Choroid plexus epithelial cell (primary cell): ENCODE measurements at places on chromosomes 1 and 21.

GRCh38 chr1:155105604-155106011, 22.1 kb upstream of the EFNA1 start:
- DNase-seq: peak; percentile 71

DNA sequence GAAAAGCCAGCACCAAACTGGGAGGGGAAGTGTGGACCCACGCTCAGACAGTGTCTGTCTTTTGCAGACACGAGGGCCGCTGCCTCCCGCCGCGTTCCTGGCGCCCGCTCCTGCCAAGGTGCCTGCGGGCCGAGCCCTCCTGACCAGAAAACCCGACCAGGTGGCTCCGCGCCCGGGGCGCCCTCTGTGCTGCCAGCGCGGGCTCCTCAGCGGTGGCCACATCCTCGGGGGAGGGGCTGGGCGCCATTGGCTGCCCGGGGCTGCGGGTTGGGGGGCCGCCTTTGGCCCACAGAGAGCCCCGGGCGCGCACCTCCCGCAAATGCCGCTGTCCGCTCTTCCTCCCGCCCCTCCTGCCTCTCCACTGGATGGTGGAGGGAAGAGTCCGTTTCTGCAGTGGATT, 22.4 kb upstream of the TRNAU1AP start:
- no peak for DNase-seq

GRCh38 chr1:6280761-6281451, 20.0 kb upstream of the GPR153 start:
- DNase-seq: no peak

DNA sequence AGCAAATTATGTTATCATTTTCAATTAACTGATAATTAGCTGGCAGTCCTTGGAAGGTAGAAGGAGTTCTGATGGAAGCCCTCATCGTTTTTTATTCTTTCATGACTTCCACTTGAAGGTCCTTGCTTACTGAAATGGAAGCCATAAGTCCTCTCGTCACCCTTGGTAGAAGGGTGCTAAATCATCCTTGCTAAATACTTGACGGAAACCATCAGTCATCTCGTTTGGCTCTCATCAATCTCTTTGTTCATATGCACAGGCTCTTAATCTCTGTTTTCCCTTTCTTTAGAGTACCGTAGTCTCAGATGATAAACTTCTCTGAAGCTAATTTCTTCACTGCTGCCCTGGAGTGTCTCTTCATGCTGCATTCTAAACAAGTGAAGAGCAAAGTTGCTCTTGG, 34.5 kb downstream of the UCK2 start:
- DNase-seq: no peak

GRCh38 chr1:107926436-107927080, 38.4 kb downstream of the VAV3 start:
- peak; percentile 37 for DNase-seq

DNA sequence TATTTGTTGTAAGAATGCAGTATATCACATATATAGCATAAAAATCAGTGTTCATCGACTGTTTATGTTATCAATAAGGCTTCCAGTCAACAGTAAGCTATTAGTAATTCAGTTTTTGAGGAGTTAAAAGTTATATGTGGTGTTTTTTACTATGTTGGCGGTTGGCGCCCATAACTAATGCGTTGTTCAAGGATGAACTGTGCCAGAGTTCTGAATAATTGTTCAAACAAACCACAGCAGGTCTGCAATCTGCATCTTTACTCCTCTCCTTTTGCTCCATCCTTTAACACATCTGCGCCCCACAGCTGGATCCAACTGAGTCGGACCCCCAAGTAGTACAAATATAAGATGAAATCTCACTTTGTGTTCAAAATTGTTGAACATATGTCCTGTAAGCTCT, 836.1 kb downstream of the LTN1 start:
- DNase-seq: no peak

DNA sequence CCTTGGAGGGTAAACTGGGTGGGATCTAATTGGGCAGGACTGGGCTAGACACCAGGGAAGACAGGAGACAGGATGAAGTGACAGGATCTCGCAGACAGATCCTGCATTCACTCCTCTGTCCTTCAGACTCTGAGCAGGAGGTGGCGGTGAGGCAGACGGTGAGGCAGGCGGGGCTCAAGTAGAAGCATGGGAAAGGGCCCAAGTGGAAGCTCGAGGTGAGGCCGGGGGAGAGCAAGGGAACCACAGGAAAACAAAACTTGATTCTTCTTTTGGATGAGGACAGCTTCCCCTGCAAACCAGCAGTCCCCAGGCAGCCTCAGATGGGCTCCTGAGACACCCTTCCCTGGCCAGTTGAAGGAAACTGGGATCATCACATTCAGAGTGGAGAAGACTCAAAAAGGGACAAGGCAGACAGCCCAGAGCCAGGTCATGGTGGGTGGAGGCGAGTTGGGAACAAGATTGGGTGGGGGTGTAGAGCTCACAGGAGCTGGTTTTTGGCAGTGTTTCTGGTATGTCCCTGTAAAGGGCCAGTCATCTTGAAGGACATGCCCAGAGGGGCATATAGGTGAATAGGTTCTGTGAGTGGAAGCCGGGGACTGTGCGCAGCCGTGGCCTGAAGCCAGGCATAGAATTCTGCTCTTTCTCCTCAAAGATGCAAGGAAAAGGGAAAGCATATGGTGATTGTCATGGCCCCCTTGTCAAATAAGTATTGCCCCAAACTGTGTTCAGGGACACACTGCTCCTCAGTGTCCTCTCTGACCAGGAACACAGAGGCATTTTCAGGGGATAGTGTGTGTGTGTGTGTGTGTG, 18.0 kb downstream of the INKA2 start:
- no peak for DNase-seq

DNA sequence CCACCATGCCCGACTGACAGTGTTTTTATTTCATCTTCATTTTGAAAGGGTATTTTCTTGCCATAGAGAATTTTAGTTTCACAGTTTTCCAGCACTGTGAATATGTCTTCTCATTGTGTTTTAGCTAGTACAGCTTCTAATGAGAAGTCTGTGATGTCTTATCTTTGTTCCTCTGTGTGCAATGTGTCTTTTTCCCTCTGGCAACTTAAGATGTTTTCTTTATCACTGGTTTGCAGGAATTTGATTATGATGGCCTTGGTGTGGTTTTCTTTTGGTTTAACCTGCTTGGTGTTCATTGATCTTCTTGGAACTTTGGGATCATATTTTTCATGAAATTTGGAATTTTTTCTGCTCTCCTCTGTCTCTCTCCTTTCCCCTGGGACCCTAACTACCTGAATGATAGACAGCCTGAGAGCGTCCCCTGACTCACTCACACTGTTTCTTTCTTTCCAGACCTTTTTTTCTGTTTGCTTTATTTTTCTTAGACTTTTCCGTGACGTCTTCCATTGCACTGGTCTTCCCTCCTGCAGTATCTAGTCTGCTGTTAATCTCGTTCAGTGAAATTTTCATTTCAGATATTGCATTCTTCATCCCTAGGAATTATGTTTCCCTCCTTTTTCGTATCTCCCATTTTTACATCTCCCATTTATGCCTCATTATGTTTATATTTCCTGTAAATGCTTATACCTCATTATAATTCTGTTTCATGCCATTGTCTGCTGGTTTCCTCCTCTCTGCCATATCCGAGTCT, 48.5 kb downstream of the PDE9A start:
- no peak for DNase-seq

DNA sequence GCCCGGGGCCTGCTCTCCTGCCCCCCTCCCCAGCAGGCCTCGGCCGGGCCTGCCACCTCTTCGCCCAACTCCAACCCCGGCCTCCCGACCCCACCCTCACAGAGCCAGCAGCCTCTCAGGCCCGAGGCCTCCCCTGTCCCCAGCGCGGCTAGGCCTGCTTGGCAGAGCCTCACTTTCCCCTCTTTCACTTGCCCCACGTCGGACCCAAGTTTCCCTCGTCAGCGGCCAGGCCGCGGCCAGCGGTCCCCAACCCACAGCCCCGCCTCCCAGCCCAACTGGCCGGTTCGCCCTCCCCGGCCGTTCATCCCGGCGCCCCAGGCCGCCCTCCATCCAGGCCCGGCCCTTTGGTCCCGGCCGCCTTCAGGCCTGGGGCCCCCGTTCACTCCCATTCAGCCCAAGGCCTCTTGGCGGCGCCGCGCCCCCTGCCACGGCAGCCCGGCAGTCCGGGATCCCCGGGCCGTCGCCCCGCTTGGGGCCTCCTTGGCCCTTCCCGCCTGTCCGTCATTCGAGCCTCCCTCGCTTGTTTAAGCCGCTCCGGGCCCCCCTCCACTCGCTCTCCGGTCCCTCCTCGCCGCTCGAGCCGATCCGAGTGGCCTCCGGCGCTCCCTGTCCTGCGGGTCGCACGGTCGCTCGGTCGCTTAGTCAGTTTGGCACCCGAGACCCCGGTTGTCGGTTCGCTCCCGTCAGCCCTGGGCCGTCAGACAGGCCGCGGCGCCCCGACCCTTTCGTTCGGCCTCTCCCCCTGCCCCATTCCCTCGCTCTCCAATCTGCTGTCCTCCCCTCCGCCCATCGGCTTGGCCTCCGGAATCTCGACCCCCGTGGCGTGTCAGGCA, 1.4 kb downstream of the LRRC41 start:
- peak; percentile 70 for DNase-seq

DNA sequence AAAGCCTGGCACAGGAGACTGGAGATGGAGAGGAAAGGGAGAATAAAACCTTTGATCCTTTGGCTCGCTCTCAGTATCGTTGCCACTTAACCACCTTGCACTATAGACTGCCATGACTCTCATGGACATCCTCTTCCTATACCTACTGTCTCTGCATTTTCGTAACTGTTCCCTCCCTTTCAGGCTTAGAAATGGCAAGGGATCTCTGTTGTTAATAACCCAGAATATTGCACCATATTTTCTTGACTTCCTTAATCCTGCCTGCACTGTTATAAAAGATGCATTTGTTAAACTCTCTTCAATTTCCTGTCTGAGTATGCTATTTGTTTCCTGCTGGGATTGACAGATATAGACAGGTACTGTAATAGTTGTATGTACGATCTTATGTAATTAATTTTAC, 38.6 kb downstream of the CYYR1 start:
- no peak for DNase-seq

DNA sequence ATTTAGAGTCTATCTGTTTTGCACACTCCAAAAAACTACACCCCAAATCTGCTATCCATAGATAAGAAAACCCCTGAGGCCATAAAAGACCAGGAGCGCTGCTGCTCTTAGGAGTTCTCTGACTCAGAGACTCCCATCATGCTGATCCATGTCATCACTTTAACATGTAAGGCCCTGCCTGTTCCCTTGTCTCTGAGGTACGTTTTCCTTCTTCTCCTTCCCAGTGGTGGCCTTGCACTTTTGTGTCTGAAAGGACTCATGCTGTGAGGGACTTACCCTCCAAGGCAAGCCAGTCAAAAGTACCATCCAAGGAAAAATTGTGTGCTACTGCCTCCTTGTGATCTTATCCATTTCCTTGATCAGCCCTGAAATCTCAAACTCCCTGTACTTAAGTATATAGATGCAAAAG, 427.4 kb upstream of the NCAM2 start:
- peak; percentile 37 for DNase-seq

DNA sequence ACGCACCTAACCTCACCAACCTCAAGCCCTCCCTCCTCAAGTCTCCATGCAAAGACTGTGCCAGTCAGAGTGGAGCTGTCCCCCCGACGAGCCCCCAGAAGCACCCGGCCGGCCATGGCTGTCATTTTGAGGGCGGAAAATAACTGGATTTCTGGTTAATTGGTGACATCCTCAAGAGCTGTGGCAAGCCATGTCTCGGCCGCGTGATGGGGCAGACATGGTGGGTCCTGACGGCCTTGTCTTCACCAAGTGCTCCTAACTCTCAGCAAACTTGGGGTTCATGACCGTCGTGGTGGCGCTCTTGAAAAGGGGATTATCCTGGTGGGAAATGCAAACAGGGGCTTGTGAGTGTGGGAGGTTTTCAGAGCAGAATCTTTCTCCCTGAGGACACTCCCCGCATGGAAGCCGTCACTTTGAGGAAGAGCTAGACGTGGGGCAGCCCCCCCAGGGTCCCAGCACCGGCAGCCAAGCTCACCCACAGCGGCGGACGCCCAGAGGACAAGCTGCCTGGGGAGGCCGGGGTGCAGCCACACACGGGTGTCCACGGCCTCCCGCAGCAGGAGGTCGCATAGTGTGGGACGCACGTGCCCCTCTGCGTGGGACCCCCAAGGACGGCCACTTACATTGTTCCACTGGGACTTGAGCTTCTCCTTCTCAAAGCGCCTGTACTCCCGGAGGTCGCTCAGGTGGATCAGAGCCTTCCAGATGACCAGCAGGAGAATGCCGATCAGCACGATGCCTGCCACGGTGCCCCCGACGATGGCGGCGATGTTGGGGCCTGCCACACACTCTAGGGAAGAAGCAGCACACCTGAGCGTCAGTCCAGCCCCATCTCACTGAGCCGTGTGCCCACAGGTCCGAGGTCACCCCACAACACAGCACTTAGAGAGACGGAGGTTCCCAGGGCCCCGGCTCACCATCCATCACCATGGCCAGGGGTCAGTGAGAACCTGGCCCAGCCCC, 12.9 kb upstream of the PTTG1IP start:
- DNase-seq: no peak

- DNase-seq: peak; percentile 99
Measured at GRCh38 chr1:29202584-29203340, 21.1 kb upstream of the SRSF4 start.

- no peak for DNase-seq
Measured at GRCh38 chr1:26543462-26543861, 13.9 kb downstream of the RPS6KA1 start.

DNA sequence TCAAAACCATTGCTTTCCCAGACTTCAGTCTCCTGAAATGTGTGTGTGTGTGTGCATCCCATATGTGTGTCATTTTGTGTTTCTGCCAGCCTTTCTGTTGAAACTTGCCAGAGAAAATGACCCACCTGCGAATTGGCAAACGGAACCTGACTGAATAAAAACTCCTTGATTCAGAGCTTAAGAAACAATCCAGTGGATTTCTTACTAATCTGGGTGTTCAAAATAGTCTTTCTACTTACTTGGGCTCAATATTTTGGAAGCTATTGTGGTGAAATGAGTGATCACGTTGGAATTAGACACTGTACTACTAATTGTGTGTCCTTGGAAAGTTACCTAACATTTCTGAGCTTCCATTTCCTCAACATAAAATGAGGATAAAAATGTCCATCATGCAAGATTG, 138.9 kb upstream of the ERG start:
- DNase-seq: no peak

- peak; percentile 83 for DNase-seq
Measured at GRCh38 chr1:206766251-206766856, 4.2 kb upstream of the IL19 start.

DNA sequence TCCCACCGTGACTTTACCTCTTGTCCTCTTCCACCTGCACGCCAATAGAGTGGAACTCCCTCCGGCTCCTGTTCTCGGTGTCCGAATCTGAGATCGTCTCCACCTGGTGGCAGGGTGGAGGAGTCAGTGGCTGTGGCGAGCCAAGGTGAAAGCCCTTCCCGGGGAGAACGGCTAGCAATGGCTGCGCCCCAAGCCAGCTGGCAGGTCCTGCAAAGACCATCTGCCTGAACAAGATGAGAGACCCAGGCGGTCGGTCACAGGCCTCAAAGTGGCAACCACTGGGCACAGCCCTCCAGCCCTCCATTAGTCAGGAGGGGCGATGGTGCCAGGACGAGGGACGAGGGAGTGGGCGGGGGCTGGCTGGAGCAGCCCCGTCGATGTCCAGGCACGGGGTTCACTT, 25.4 kb upstream of the SMIM12 start:
- no peak for DNase-seq

GRCh38 chr1:23556635-23557470, 2.4 kb downstream of the ID3 start:
- peak; percentile 73 for DNase-seq
